ENCODE measurements at places on chromosomes 7 and 10.

DNA sequence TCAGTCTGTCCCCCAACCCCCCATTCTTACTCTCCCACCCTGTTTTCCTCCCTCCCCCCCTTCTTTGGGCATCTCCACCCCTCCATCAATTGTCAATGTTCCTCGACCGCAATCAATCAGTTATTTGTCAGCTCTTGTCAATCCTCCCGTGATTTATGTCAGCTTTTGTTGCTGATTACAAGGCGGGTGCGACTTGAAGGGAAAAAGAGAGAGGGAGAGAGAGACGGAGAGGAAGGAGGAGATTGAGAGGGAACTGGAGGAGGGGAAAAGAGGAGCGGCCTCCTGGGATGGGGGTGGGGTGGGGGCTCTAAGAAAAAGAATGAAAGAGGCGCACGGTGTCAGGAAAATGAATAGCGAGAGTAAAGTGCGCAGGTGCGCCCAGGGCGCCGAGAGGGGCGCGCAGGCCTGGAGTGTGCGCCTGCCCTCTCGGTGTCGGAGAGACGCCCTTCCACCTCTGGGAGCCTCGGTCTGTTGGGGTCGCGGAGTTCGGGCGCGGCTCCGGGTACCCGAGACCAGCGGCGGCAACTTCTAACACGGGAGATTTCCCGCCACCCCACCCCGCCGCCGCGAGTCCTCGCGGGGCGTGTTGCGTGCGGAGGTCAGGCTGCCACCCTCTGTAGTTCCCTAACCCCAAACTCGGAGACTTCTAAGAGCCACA, 1.1 kb upstream of the ZNF503 start:
- no peak for DNase-seq

- DNase-seq, result no peak
These were observed 3.1 kb downstream of the SOSTDC1 start for GRCh38 chr7:16462431-16462889.

DNA sequence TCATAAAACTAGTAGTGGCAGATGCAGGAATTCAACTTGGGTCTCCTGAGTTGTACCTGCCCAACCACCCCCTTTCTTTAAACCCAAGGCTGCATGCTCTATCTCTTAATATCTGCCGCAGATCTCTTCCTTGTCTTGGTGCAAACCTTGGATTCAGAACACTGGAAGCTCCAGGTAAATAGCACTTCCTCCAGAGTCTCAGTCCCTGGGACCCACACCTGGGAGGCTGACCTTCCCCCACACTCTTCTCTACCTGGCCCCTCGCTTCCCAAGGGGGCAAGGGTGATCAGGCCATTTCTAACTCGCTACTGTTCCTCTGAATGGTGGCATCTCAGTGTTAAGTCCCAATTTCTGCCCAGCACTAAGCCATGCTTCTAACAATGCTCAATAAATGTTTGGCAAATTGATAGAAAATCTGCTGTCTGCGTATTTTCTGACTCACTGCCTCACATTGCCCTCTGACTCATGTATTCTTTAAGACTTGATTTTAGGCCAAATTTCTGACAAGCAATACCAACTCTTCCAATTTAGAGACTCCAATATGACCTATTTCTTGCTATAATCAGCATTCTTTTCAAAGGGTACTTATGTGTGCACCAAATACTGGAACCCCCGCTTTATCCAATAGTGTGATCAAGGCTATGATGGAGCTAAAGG, 68.0 kb upstream of the PPP1R3C start:
- DNase-seq, result no peak

GRCh38 chr10:4333459-4333894, 492.5 kb upstream of the AKR1E2 start:
- DNase-seq, result no peak

GRCh38 chr7:144255471-144255897, 9.1 kb downstream of the OR2A7 start:
- DNase-seq, result no peak

DNA sequence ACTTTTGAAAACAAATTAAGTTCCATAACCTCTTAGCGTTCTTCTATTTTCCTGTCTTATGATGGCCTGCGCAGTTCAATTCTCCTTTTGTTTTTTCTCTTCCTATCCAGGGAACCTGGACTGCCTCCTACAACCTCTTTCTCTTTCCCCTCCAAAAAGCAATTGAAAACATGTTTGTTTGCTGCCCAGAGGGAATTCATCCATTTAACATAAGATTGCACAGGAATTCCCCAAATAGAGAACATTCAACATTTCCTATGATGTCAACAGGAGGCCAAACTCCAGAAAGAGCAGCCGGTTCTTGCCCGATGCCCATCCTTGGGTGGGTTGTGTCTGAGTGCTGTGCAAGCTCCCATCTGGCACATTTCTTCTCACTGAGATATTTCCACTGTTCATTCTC, 94.2 kb upstream of the NRP1 start:
- no peak for DNase-seq

DNA sequence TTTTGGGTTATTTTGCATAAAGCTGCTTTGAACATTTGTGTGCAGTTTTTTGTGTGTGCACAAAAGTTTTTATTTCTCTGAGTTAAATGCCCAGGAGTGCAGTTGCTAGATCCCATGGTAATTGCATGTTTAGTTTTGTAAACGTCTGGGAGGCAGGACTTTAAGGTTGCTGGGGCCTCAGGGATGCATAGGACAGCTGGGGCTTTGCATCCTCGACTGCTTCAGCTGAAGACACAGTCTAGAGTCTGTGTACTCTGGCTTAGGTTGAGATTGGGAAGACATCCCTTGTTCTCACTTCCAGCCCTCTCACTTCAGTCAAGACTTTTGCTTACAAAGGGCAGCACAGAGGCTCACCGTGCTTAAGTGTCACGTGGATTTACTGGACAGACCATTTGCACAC, 94.5 kb upstream of the INSYN2A start:
- DNase-seq, result no peak

GRCh38 chr7:1532456-1533254, 2.2 kb downstream of the MAFK start:
- DNase-seq, result no peak

- DNase-seq, result no peak
These were observed 43.1 kb upstream of the C10orf90 start for GRCh38 chr10:126713594-126713993.

- no peak for DNase-seq
These were observed 130.9 kb upstream of the MBL2 start for GRCh38 chr10:52903397-52903938.

- no peak for DNase-seq
These were observed 98.4 kb downstream of the SNX10 start for GRCh38 chr7:26390016-26390415.

GRCh38 chr10:114370966-114371365, 33.3 kb downstream of the AFAP1L2 start:
- no peak for DNase-seq

GRCh38 chr7:112383671-112384417, 66.4 kb upstream of the IFRD1 start:
- DNase-seq, result no peak

DNA sequence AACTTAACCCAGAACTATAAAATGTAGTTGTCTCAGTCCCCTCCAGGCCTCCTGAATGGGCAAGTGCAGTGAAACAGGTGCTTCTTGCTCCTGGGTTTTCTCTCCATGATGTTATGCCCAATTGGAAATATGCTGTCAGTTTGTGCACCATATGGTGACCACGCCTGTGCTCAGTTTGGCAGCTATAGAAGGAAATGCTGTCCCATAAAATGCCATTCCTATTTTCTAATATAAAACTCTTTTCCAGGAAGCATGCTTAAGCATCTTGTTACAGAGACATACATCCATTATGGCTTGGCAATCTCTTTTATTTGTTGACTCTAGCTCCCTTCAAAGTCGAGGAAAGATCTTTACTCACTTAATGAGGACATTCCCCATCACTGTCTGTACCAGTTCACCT, 45.2 kb downstream of the FGFBP3 start:
- DNase-seq, result no peak

GRCh38 chr10:96501985-96502384, 11.7 kb downstream of the TLL2 start:
- no peak for DNase-seq

DNA sequence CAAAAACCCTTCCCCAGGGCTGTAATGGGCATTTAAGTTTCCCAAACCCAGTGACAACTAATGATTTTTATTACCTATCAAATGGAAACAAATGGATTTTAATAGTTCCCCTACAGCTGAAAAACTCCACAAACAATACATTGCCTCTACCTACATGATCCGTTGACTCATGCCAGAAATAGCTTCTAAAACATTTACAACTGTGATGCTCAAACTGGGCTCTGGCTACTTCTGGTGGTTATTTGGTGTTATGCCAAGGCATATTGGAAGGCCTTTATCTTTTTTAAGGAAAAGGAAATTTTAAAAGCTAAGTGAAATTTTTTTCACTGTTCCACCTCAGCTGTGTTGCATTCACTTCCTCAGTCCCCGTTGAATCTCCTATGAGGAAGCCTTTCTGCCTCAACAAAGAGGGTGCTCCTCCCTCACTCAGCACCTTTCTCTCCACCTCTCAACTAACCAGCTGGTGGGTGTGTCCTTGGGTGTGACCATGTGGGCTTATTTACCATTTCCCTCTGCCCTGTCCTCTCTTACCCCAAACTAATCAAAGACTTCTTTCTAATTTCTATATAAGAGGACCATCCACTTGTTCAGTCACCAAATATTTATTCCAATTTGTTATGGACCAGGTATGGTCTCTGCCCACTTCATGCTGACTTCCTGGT, 82.9 kb downstream of the PRTFDC1 start:
- no peak for DNase-seq

DNA sequence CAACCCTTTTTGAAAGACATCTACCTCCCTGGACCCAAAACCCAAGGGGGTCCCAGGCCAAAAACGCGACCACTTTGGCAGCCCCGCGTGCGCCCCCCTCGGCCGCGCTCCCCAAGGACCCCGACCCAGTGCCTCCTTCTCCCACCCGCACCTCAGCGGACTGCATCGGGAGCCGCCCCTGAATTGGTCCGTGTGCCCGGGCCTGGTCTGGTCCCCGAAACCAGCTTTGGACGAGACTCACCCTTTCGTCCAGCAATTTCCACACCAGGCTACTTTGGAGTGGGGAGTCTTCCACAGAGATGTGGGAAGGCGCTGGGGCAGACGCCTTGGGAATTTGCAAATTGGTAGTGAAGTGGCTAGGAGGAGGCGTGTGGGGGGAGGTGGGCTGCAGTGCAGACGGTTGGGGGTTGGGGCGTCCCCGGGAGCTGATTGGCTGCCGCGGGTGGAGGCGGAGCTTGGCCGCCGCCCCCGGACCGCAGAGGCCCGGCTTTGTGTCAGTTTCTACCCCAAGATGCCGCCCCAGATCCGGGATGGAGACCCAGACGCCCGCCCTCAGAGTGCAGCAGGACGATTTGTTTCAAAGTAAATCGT, 16.9 kb downstream of the TCAF1 start:
- no peak for DNase-seq

- DNase-seq, result peak; percentile 24
These were observed 100.8 kb downstream of the ACTR3B start for GRCh38 chr7:152860310-152860709.

GRCh38 chr10:29630205-29631048, 4.3 kb downstream of the SVIL start:
- DNase-seq, result no peak

GRCh38 chr10:89518876-89519842, 16.2 kb downstream of the SLC16A12 start:
- no peak for DNase-seq

DNA sequence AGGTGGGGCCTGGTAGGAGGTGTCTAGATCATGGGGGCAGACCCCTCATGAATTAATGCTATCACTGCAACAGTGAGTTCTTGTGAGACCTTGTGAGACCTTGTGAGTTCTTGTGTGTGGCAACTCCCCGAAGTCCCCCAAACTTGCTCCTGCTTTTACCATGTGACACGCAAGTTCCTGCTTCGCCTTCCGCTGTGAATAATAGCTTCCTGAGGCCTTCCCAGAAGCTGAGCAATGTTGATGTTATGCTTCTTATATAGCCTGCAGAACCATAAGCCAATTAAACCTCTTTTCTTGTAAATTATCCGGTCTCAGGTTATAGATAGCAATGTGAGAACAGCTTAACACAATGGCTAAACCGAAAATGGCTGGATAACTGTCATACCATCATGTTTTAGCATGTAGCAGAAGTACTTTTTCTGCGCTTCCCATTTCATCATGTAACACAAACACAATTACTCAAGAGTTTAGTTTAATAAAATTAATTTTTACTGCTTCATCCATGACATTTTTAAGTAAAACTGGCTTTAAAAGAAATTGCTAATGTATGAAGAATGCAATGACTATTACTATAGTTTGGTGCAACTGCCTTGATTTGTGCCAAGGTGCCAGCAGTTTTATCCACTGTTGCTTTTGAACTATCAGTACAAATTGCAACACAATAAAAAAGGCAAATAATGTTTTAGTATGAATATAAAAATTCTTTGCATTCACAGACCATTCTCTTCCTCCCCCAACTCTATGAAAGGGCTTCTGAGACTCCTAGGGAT, 87.7 kb upstream of the TMEM168 start:
- DNase-seq, result no peak

- DNase-seq, result no peak
These were observed 83.2 kb downstream of the AHCYL2 start for GRCh38 chr7:129308047-129308446.

GRCh38 chr7:123148813-123149212, 51.0 kb downstream of the SLC13A1 start:
- DNase-seq, result no peak

DNA sequence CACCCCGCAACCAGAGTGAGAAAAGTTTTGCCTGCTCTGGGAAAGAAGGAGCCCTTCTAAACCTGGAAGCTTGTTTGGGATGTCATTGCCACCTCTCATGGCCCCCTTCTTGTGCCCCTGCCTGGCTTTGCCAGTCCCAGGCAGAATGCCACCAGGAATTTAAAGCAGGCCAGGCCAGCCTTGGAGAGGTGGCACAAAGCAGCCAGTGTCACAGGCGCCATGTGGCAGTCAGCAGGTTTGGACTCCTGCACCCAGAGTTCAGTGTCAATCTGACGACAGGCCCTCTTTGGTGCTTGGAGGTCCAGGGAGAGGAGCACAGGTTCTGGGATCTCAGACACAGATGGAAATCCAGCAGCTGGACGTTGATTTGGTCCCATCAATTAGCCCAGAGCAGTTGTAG, 12.7 kb downstream of the HK1 start:
- DNase-seq, result no peak

DNA sequence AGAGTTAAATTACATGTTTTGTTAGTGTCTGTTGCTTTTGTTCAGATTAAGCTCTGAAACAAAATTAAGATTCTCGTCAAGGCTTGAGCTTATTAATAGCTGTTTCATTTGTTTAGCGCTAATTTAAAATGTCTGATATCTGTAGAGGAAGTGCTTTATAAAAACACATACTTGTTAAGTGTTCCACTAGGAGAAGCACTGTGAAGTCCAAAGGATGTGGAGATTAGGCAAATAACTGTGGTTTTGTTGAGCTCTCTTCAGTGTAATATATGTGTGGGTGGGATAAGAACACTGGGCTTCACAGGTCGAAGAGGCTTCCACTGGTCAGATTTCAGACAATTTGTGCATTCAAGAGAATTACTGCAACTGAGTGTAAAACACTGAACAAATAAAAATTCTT, 242.0 kb downstream of the AUTS2 start:
- DNase-seq, result no peak

- no peak for DNase-seq
These were observed 12.7 kb upstream of the MACC1 start for GRCh38 chr7:20229646-20230500.

GRCh38 chr10:100773646-100774045, 28.3 kb downstream of the PAX2 start:
- no peak for DNase-seq
